Activated gamma-delta T cell (primary cell): ENCODE measurements at places on chromosomes 6 and 20.

GRCh38 chr20:41011551-41012067 is 17.0 kb upstream of the TOP1 start:
- DNase-seq: no peak

DNA sequence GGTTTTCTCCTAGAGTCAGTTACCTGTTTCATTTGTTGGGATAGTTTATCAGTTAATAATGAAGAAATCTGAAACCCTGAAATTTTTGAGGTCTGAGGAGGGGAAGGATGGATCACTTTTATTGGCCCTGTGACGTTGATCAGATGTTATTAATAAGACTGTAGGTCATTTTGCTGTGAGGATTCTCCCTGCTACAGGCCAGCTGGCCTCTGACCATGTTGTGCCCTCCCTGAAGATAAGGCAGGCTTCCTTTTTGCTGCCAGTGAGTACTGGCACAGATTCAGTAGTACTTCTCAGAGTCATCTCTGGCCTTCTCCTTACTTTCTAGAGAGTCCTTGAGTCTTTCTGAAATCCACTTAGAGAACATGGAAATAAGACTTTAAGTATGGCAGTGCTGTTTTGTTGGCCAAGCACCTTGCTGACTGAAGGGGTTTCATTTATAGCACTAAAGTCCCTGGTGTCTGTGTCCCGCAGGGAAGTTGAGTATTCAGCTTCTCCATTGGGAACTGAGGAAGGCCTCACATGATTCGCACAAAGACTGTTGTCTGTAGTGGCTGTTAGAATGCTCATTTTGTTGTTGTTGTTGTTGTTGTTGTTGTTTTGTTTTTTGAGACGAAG is 202.6 kb downstream of the DTNBP1 start:
- DNase-seq: no peak

GRCh38 chr6:31287619-31288018 is 15.7 kb upstream of the HLA-C start:
- DNase-seq: no peak

GRCh38 chr6:157281570-157281969 is 41.7 kb downstream of the TMEM242 start:
- no peak for DNase-seq

- DNase-seq: no peak
These were observed 10.9 kb downstream of the JAG1 start for GRCh38 chr20:10662661-10663458.

- no peak for DNase-seq
These were observed 64.4 kb upstream of the FUCA2 start for GRCh38 chr6:143575901-143576426.

GRCh38 chr6:24949020-24949569 is 13.3 kb upstream of the RIPOR2 start:
- DNase-seq: no peak

GRCh38 chr6:129893640-129894039 is 32.5 kb upstream of the TMEM244 start:
- DNase-seq: no peak

DNA sequence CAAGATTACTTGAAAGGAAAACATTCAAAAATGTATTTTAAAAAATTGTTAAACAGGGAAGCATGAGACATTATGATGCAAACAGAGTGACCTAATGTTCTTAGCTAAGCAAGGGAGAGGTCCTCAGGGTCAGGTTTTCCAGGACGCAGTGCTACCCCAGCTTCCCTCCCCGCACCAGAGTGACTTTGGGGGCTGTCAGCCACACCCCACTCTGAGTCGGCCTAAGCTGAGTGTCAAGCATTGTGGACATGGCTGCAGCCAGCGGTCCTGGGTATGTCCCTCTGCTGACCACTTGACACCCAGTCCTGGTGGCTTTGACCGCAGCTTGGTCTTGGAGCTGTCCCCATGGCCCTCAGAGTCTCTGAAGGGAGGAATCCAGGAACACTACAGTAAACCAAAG is 54.9 kb upstream of the CD93 start:
- no peak for DNase-seq

DNA sequence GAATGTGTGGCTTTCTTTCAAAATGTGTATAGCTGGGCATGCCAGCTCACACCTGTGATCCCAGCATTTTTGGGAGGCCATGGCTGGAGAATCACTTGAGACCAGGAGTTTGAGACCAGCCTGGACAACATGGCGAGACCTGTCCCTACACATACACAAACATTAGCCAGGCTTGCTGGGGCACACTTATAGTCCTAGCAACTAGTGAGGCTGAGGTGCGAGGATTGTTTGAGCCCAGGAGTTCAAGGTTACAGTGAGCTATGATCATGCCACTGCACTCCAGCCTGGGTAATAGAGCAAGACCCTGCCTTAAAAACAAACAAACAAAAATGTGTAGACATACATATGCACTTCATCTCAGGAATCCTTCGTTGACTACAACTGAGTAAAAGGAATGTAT is 31.1 kb upstream of the PLEKHG1 start:
- no peak for DNase-seq

DNA sequence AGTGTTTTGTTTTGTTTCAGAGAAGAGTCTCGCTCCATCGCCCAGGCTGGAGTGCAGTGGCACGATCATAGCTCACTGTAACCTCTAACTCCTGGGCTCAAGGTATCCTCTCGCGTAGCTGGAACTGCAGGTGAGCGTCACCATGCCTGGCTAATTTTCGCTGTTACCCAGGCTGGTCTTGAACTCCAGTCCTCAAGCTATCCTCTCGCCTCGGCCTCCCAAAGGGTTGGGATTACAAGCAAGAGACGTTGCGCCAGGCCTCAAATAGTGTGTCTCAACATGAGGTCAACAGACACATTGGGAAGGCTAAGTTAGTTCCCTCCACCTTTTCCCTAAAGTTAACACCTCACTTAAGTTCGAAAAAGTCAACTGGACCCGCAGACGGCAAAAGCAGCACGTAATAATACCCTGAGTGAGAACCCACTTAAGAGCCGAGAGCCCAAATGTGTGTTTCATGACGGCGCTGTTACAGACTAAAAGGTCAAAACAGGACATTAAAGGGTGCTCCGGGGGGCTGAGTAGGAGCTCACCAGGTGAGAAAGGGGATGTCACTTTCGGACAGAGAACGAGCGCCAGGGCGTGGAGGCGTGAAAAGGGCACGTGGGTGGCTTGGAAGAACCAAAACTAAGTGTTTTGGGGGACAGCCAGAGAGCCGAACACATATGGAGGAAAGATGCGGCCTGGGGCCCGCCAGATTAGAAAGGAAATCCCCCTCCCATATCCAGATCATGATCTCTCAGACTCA is 499 bp downstream of the TTI1 start:
- peak; percentile 41 for DNase-seq
